DND-41 (cell line): ENCODE measurements at places on chromosomes 7 and 10.

DNA sequence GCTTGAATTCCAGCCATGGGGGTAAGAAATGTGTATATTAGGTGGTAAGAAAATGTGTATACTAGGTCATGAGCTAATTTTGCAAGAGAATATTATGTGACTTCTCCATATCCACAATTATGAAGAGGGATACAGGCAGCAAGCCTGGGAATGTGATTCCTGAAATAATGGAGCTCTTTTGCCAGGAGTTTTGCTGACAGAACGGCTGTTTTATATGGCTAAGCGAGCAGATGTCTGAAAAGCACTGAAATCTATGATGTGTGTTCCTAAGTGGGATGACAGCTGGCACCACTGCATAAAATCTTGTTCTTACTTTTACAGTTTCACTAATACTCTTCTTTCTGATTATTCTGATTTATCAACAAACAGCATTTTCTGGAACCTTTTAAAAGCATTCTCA, 386.0 kb upstream of the HPS1 start:
- H3K27me3 ChIP-seq = peaks cover 4% of the 10 kb centered on the region
- DNase-seq = no peak
- no peak overlapping the region for H3K4me3 ChIP-seq
- H3K36me3 ChIP-seq = no peaks in the 10 kb centered on the region

GRCh38 chr7:20892776-20893175, 106.1 kb upstream of the SP8 start:
- H3K27ac ChIP-seq = no peak overlapping the region
- H3K4me3 ChIP-seq = no peak overlapping the region
- H3K36me3 ChIP-seq = no peaks in the 10 kb centered on the region
- no peak for DNase-seq
- H3K4me1 ChIP-seq = no peaks in the 10 kb centered on the region

- H3K4me3 ChIP-seq = no peak overlapping the region
- H3K27me3 ChIP-seq = no peaks in the 10 kb centered on the region
- H3K36me3 ChIP-seq = peaks cover 12% of the 10 kb centered on the region
- H3K27ac ChIP-seq = peak overlapping the region; percentile 53
Observed at GRCh38 chr10:31808258-31809218, 120.1 kb downstream of the ARHGAP12 start.

- peak; percentile 46 for DNase-seq
- H3K27me3 ChIP-seq = no peaks in the 10 kb centered on the region
- no peaks in the 10 kb centered on the region for H3K4me1 ChIP-seq
- H3K4me3 ChIP-seq = no peak overlapping the region
- H3K27ac ChIP-seq = no peak overlapping the region
- peaks cover 98% of the 10 kb centered on the region for H3K36me3 ChIP-seq
Observed at GRCh38 chr7:138565451-138566114, 105.5 kb downstream of the TRIM24 start.

DNA sequence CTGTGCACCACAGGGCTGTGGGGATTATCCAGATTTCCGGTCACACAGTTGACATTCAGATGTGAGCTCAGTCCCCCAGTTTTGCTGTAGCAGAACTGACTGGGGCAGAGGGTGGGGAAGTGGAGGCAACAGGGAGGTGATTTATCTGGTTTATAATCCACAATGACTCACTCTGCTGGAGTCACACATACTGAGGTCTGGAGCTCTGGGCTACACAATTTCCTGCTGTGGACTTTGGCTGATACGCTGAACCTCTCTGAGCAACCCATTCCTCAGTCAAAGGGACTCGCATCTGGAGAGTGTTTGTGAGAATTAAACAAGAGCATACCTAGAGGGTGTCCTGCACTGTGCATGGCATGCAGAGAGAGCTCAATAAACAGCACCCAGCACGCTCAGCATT, 64.8 kb upstream of the PLPP4 start:
- H3K27ac ChIP-seq = no peak overlapping the region
- no peak for DNase-seq
- no peak overlapping the region for H3K4me3 ChIP-seq
- peaks cover 2% of the 10 kb centered on the region for H3K27me3 ChIP-seq

DNA sequence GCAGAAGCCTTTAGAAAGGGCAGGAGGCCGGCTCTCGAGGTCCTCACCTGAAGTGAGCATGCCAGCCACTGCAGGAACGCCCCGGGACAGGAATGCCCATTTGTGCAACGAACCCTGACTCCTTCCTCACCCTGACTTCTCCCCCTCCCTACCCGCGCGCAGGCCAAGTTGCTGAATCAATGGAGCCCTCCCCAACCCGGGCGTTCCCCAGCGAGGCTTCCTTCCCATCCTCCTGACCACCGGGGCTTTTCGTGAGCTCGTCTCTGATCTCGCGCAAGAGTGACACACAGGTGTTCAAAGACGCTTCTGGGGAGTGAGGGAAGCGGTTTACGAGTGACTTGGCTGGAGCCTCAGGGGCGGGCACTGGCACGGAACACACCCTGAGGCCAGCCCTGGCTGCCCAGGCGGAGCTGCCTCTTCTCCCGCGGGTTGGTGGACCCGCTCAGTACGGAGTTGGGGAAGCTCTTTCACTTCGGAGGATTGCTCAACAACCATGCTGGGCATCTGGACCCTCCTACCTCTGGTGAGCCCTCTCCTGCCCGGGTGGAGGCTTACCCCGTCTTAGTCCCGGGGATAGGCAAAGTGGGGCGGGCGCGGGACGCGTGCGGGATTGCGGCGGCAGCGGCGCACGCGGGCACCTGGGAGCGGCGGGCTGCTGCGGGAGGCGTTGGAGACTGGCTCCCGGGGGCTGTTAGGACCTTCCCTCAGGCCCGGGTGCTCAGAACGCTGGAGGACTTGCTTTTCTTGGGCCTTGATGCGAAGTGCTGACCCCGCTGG, at the start of gene FAS:
Gene FAS, plus strand, starts transcription at position 415 of the 777 bp plus-strand sequence. Its CDS starts 79 bp downstream, at position 494.
- peak within 1 kb of the TSS; percentile 71 for H3K4me3 ChIP-seq
- peak within 1 kb of the TSS; percentile 73 for H3K27ac ChIP-seq
- peak; percentile 82 for DNase-seq
- H3K4me1 ChIP-seq = peaks cover 42% of the 10 kb centered on the region
- no peaks in the 10 kb centered on the region for H3K36me3 ChIP-seq
- no peaks in the 10 kb centered on the region for H3K27me3 ChIP-seq

DNA sequence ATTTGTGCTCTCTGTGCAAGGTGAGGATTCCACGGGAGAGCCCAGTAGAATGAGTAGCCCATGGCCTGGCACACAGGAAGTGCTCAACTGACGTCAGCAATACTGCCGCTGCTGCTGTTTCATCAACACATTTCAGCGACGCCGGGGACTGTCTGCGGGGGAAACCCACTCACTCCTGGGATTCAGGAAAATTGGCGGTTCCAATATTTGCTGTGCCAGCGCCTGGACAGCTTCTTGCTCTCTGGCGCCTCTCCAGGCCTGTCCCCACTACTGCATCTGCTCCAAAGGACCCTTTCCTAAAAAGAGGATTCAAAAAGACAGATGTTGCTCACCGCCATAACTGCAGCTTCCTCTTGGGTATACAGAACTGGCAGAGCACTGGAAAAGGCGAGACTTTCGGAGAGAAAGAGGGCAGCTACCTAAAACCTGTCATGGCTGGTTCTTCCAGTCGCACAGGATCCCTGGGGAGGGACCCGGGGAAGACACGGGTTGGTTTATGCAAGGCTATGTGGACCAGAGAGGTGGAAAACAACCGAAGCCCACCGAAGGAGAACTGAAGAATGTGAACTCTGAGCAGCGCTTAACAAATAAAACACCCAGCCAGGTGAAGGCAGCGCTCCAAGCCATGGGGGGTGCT, 39.7 kb upstream of the ENO4 start:
- no peak overlapping the region for H3K4me3 ChIP-seq
- no peaks in the 10 kb centered on the region for H3K36me3 ChIP-seq
- no peak for DNase-seq
- no peaks in the 10 kb centered on the region for H3K4me1 ChIP-seq
- no peaks in the 10 kb centered on the region for H3K27me3 ChIP-seq

- H3K27ac ChIP-seq = peak overlapping the region; percentile 38
- peaks cover 17% of the 10 kb centered on the region for H3K4me1 ChIP-seq
- no peaks in the 10 kb centered on the region for H3K36me3 ChIP-seq
- no peaks in the 10 kb centered on the region for H3K27me3 ChIP-seq
- no peak overlapping the region for H3K4me3 ChIP-seq
Observed at GRCh38 chr10:30456266-30456665, 22.3 kb downstream of the MAP3K8 start.

DNA sequence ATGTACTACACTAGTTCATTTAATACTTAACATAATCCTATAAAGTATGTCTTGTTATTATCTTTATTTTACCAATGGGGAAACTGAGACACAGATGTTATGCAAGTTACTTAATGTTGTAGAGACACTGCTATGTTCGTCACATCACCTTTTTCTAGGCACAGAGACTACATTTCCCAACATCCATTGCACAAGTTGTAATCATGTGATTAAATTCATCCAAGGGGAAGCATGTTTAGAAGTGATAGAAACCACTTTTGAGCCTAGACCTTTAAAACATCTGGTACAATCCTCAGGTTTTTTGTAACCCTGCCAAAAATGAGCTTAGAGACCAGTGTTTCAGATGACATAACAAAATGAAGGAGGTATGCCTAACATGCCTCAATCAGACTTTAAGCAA, 386.8 kb upstream of the HPS1 start:
- no peaks in the 10 kb centered on the region for H3K4me1 ChIP-seq
- DNase-seq = no peak
- no peaks in the 10 kb centered on the region for H3K36me3 ChIP-seq
- no peak overlapping the region for H3K27ac ChIP-seq
- no peak overlapping the region for H3K4me3 ChIP-seq
- H3K27me3 ChIP-seq = peaks cover 4% of the 10 kb centered on the region
